ENCODE measurements at places on chromosomes 3 and 15.

DNA sequence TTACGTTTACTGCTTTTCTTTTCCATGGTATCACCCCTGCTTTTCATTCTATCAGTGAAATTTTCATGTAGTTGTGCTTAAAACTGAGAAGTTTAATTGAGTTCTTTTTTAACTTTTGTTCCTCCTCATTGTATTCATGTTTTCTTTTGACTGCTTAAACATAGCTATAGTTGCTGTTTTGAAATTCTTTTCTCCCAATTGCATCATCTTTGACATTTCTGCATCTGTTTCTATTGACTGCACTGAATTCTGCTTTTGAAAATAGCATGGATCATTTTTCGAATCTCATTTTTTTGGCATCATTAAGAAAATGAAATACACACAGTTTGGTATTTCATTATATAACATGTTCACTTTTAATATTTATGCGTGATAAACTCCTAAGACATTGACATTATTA lies 694.9 kb downstream of the MECOM start:
- no peak for DNase-seq

DNA sequence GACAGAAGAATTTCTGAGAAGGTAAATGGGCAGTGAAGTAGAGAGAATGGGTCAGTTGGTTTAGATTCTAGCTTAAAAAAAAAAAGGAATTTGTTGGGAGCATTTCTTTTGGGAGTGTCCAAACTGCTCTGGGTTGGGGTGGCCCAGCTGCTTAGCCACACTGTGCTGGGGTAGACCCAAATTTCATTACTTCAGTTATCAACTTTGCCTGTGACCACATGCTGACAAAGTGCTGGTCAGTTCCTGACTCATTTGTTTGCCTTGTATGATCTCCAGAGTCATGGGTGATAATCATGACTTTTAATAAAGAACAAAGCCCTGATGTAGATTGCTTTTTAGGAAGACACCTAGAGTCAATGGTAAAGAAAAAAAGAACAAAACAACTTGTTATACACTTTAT lies 121.5 kb upstream of the FGF7 start:
- DNase-seq = no peak

GRCh38 chr3:69698728-69699127 lies 40.5 kb upstream of the MITF start:
- DNase-seq = no peak

GRCh38 chr3:88032245-88032644 lies 26.6 kb downstream of the CGGBP1 start:
- no peak for DNase-seq

DNA sequence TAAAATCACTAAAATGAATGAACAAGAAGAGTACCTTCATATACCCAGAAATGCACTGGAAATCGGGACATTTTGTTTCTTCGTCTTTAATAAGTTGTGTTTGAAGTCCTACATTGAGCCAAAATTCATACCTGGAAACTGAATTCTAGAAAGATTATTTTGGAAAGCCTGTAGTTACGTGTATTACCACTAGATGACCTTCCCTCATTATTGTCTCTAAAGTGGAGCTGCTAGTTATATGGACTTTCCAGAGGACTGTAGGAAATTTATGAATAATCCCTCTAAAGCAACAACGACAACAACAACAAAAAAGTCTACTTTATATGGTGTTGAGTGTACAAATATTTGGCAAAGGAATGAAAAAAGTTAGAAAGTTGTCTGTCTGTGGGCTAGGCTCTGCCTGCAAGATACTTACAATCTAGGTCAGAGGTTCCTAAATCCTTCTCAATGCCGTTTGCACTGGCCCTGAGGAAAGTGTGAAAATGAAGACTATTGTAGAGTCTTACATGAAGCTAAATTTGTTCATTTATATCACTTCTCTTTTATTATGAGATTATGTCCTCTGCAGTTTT lies 234.8 kb upstream of the NR2E3 start:
- no peak for DNase-seq

DNA sequence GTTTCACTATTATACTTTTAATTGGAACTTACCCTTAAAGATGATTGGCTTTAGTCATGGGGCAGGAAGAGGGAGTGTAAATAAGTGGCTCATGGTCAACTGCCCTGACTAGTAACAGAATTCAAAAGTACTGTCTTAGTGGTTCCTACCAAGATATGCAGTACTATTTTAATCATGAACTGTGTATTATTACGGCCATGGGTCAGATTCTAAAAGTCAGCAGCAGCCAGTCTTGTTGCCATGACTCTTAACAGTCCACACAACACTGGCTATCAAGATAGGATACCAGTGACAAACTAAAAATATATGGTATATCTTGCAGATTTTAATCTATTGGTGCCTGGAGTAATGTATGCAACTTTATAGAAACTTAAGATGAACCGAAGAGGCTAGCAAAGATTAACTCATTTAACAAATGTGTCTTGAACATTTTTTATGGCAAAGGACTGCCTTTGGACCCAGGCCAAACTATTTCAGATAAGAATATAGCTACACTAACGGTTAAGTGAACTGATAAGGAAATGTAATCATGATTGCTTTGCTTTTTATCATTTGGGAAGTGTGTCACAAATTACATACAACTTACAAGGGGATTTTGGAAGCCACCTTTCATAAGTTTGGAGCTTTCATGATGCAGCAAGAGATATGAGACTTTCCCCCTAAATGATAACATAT lies 163.7 kb downstream of the TCF12 start:
- DNase-seq = no peak

GRCh38 chr3:2465842-2466241 lies 367.2 kb downstream of the CNTN4 start:
- DNase-seq = no peak

- peak; percentile 22 for DNase-seq
These were observed 76.5 kb downstream of the HMG20A start for GRCh38 chr15:77497110-77497737.

GRCh38 chr3:79506751-79507150 lies 261.0 kb downstream of the ROBO1 start:
- DNase-seq = no peak

GRCh38 chr3:55620351-55621025 lies 133.4 kb upstream of the WNT5A start:
- no peak for DNase-seq

GRCh38 chr3:196163666-196164493 lies 47.3 kb downstream of the ZDHHC19 start:
- no peak for DNase-seq

DNA sequence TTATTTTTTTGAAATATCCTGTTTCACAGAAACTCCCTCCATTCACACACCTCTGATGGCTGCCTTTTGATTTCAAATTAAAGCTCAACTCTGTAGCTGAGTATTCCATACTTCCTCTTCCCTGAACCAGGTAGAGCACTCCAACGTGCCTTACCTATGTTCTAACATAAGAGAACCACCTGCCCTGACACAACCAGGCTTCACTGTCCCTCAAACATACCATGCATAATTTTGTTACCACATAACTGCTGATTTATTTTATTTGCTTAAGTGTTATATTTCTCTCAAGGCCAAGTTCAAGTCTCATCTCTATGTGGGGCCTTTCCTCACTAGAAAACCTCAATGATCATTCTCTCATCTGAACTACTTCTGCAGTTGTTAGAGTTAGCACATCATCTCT lies 209.7 kb downstream of the P3H2 start:
- no peak for DNase-seq

DNA sequence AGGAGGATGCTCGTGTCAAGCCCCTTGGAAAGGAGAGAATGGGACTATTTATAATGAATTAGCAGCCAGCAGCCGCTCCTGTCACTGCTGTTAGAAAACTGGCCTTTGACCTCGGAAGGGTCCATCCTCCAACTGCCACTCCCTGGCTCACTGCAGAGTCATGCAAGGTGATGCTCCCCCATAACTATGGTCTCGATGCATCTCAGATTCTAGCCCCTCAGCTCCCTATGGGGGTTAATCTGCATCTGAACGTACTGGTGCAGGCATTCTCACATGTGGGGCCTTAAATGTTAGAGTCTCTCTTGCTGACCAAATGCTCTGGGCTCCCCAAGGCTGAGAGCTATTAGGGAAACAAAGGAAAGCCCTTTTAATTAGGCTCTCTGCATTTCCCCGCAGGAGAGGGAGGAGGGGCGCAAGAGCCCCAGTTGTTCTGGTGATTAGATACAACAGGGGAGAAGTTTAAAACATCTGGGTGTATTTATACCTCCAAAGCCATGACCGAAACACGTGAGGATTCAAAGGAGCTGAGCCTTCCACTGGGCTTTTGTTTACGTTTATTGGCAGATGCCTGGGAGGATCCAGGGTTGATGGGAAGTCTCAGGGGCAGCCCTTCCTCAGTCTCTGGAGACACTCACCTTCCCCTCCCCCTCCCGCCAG lies 182.5 kb downstream of the OPA1 start:
- DNase-seq = no peak

DNA sequence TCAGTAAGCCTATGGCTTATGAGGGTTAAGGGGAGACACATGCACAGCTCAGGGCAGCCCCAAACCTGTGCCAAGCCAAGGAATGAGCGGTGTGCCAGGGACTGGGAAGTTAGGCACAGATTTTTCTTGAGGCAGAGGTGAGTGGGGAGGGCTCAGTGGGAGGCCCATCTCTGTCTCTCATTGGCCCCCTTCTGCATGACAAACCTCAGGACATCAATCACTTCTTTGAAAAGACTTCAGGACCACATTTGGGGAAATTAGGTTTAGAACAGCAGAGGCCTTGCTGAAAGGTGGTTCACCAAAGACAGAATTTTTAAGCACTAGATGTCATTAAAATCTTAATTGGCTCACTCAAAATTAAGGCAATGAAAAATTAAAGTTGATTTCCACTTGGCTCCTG lies 57.2 kb downstream of the RAB11A start:
- DNase-seq = no peak

DNA sequence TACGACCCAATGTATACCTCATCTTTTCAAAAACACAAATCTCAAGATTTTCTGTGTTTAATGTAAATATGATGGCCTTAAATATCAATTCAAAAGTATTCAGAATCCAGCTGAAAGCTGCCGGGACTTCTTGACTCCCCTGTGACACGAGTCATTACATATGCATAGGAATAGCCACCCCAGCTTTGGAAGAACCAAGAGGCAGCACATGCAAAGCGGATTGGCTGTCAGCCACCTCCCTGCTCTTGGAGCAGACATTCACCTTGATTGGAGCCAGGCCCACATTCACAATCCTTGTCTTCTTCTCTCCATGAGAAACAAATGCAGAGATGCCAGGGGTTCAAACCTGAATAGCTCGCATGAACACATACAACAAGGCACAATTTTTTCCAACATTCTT lies 10.8 kb upstream of the CAV3 start:
- no peak for DNase-seq

DNA sequence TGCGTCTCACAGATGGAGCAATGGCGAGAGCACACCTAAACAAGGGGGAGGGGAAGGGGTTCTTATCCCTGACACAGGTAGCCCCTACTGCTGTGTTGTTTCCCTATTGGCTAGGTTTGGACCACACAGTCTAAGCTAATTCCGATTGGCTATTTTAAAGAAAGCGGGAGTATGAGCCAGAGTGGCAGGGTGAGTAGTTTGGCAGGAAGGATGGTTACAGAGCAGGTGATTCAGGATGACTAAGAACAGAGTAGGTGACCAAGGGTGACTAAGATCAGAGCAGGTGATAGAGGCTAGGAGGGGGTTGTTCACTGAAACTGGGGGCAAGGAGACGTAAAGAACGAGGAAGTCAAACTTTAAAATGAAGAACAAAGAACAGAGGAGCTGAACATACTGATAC lies 511.8 kb downstream of the EDEM1 start:
- DNase-seq = no peak

DNA sequence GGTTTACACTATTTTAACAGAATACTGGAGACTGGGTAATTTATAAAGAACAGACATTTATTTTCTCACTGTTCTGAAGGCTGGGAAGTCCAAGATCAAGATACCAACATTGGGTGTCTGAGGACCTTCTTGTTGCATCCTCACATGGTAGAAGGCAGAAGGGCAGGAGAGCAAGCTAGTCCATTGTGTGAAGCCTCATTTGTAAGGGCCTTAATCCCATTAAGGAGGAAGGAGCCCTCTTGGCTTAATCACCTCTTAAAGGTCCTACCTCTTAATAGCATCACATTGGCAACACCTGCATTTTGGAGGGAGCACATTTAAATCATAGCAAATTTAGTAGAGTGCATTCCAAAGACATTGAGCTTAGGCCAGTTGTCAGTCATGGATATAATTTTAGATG lies 26.2 kb downstream of the UBE2Q2 start:
- no peak for DNase-seq

- DNase-seq = peak; percentile 5
These were observed 29.2 kb downstream of the NEO1 start for GRCh38 chr15:73081321-73081958.

DNA sequence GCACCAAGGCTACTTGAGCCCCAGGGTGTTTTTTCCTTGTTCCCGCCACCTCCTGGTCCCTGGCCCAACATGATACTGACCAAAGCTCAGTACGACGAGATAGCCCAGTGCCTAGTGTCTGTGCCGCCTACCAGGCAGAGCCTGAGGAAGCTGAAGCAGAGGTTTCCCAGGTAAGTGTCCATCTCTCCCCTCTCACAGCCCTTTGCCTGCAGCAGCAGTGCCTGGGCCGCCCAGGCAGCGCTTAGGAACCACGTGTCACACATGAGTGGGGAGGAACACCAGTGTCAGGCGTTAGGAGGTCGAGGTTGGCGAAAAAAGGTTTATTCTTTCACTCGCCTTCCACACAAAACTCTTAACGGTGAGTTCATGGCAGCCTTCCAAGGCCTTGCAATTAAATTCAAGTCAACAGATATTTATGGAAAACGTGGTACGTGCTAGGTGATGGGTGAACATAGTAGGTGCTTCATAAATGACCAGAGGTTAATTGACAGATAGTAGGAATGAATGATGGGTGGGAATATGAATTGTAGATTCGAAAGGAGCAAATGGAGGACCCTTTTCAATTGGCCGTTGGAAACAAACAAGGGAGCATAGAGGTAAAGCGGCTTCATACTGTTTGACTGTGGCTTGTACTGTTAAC lies 486 bp downstream of the CDIN1 start:
- DNase-seq = no peak

DNA sequence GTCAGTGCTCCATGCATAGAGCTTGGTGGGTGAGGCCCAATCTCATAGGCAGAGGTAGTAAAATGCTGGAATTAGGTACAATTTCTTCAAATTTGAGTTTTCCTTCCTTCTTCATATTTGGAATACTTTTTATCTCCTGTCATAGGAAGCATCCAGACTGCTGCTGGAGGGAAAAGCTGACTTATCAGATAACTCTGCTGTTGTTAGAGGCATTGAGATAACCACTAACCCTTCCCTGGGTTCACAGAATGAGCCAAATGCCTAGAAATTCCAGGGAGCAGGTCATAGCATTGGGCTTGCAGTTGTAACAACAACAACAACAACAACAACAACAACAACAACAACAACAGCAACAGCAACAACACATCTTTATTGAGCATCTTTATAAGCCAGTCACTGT lies 332.7 kb downstream of the PDCD6IP start:
- DNase-seq = no peak
